ENCODE measurements at places on chromosomes 7 and 10.

DNA sequence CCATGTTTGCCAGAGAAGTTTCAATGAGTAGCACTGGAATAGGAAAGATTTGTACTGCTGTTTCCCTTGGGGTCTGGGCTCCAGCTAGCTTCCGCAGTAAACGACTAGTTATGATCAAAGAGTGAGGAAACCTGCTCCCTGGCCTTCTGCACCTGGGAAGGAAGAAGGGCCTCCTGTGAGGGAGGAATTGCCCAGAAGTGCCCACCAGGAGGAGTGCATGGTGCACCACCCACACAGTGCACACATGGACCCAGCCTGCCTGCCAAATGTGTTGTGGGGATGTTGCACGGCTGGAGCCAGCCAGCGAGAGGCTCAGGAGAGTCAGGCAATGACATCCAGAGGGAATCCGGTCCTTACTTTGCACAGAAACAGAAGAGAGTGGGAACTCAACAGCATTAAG, 27.0 kb upstream of the FAM107B start:
- DNase-seq = no peak

GRCh38 chr10:80199828-80200227, 5.5 kb downstream of the ANXA11 start:
- DNase-seq = no peak

GRCh38 chr10:124619802-124620490, 124.2 kb downstream of the FAM53B start:
- DNase-seq = no peak

DNA sequence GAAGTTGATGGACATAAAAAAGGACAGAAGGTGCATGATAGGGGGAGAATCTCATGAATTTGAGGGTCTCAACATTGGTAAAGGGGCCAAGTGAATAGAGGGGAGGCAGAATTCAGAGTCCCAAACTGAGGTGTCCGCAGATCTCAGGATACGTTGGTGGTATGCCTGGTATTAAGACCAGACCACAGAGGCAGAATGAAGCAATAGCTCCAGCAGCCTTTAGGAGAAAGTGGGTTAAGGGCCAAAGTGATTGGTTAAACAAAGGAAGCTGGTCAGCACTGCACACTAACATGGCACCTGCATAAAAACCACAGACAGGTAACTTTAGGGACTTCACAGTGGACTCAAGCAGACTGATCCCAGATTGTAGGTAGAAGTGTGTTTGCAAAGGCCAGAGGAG, 37.5 kb downstream of the MEST start:
- DNase-seq = no peak

DNA sequence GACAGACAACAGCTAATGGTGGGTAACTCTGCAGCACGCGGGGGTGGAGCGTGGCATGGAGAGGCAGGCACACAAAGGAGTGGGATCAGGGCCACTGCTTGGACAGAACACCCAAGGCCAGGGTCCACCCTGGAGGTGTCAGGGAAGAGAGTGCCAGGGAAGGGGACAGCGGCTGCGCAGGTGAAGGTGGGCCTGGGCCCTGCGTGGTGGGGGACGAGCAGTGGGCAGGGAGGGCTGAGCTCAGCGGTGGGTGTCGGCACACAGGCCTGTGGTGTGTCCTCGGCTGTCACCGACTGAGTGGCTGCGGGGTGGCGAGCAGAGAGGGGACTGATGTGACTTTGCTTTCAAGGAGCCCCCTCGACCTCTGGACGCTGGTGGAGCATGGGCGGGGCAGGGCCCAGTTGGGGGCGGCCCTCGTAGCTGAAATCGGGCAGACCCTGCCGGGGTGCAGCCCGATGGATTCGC, 8.4 kb upstream of the SCART1 start:
- no peak for DNase-seq

GRCh38 chr10:89550509-89550908, 15.1 kb upstream of the SLC16A12 start:
- no peak for DNase-seq

- no peak for DNase-seq
Measured at GRCh38 chr7:128032605-128033235, 1.5 kb upstream of the LRRC4 start.

GRCh38 chr7:137772316-137772715, 74.5 kb downstream of the DGKI start:
- DNase-seq = no peak

- DNase-seq = no peak
Measured at GRCh38 chr10:119222537-119222936, 15.2 kb downstream of the GRK5 start.

GRCh38 chr7:157495594-157495993, 158.8 kb downstream of the DNAJB6 start:
- no peak for DNase-seq

GRCh38 chr10:78768876-78769275, 299.9 kb upstream of the ZMIZ1 start:
- DNase-seq = no peak

GRCh38 chr10:42769673-42770072, 12.9 kb upstream of the BMS1 start:
- no peak for DNase-seq

DNA sequence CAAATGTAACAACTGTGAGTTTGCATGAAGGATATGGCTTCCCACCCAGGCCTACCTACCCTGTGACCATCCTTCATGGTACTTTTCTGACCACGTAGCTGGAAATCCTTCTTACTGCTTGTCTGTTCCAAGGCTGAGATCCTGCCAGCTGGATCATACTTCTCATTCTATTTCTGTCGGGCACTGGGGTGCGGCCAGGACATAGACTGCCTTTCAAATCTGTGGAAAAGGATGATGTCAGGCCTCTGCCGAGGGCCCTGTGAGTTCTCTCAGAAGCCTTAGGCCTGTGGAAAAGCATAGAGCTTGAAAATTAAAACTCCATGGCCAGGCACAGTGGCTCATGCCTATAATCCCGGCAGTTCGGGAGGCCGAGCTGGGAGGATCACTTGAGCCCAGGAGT, 10.0 kb downstream of the VWC2 start:
- no peak for DNase-seq

- no peak for DNase-seq
Measured at GRCh38 chr10:36738738-36739431, 386.5 kb upstream of the ANKRD30A start.

- no peak for DNase-seq
Measured at GRCh38 chr10:97771055-97771891, 526 bp downstream of the SFRP5 start.

DNA sequence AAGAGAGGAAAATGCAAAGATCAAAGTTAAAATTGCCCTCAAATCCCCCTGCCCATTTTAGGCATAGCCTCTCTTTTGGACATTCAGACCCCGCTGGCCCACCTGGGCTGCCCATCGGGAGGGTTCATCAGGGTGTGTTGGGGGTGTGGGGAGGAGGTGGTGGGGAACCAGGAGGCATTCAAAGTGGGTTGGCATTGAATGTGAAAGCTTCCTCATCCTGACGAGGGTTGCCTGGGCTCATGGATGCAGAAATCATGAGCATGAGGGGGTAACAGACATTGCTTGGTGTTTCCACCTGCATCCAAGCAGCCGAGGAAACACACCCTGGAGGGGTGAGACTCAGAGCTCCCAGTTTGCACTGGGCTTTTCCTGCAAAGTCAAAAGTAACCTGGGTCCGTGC, 20.6 kb downstream of the BTBD16 start:
- DNase-seq = no peak

DNA sequence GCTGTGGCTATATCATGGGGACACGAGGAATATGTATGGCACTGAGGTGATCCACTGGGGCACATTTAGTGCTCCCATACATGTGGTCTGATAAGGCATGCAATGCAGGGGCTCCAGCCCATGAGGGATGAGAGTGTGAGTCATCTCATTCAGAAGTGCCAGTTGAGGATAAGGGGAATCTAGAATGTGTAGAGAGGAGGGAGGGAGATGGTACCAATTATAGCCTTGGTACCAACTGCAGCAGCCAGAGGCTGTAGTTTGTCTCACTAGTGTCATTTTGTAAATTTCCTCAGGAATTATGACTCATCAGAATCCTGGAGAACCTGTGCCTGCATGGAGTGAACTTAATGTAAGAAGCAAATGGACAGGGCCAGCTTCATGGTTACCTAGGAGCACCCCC, 46.2 kb downstream of the LAMB4 start:
- DNase-seq = no peak

- DNase-seq = no peak
Measured at GRCh38 chr7:43768887-43769272, 10.4 kb downstream of the BLVRA start.

DNA sequence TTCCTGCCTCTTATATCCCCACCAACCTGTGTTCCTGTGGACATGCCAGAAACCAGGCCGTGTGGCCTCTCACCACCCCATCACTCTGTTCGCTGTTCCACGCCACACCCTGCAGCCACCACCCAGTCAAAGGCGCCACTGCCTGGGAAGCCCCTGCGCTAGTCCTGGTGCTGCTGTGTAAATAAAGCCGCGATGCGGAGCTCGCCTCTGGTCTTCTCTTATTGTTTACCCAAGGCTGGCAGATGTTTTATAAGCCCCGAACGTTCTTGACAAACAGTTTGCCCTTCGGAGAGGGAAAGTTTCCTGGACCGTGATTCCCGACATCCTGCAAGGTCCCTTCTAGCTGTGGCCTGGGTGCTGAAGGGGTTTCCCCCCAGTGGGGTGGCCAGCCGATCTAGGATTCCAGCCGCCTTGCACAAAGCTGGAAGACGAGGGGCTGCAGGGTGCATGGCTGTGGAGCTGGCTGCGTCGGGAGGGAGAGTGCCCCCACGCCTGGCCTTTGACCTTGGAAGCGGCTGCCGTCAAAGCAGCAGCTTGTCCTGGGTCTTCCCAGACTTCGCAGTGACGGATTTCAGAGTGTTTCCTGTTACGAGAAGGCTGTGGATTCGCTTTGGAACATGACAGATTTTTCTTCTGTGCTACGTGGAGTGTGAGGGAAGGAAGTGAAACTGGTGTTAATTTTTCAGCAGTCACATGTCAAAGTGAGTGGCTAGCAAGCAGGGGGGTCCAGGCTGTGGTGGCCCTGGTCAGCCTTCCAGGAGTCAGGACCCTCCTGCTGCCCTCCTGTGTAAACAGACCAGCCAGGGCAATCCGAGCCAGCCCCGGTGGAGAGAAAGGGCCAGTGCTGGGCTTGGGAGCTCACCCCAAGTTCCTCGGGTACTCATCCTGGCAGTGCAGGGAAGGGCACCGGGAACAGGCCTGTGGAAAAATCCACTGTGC, 61.6 kb downstream of the LHPP start:
- no peak for DNase-seq
